ENCODE measurements at places on chromosomes 1 and 21.

DNA sequence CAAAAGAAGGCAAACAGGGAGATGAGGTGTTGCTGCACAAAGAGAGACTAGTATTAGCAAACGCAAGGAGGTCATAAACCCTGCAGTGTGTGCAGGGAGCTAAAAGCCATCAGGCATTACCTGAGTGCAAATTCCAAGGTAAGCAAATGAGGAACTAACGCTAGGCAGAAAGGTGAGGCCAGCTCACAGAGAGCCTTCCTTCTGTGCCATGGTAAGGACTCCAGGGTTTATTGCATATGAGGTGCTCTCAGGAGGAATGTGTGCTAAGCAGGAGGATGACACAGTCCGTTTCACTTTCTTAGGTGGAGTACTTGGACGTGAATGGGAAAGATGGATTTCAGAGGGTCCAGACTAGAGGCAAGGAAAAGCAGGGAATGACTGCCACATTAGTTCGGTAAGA lies 44.6 kb upstream of the MYBPHL start:
- DNase-seq = no peak

DNA sequence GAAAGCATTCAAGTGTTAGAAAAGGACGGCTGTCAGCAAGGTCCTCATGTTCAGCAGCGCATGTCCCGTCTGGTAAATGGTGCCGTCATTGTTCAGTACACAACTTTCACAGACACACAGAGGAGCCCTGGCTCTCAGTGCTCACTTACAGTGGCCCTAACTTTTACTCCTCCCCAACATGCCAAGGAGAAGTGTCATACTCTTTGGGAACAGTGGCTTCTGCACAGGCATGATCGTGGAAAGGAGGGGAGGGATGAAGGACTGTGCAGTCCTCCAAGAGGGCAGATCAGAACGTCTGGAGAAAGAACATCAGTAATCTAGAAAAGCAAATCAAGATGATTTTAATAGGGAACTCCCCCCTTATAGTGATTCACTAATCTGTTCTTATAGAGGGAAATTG lies 3.8 kb upstream of the GRHL3 start:
- DNase-seq = no peak

DNA sequence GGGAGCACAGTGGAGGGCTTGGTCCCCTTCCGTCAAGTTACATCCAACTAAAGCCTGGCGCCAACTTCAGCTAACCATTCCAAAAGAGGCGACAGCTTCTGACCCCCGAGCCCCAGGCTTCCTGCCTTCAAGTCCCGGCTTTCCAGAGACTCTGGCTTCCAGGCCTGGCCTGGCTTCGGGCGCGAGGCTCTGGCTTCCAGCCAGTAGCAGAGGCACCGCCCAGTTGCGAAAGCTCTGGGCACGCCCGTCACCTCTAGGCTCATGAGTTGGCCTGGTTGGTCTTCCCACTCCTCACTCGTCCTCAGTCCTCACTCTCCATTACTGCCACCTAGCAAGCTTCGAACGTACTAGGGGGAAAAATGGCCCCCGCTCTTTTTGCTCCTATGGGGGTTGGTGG lies 30.0 kb upstream of the C1orf185 start:
- no peak for DNase-seq

DNA sequence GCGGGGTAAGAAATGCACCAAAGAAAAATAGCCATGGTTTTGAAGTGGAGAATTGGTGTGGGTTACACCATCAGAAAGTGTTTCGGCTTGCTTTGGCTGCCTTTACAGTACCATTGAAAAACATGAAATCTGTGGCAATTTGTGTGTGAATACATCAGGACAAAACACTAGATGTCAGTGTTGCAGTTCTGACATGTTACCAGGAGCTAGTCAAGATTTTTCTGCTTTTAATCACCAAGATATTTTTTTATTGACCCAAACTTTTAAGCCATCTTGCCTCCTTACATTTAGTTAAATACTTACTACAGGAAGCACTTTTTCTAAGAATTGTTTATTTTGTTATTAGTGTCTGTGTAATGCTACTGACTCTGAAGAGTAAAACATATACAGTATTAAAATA lies 14.3 kb downstream of the RRP15 start:
- no peak for DNase-seq

- no peak for DNase-seq
Measured at GRCh38 chr1:18060366-18060765, 47.2 kb upstream of the IGSF21 start.

GRCh38 chr1:221884821-221885220 lies 142.9 kb upstream of the DUSP10 start:
- no peak for DNase-seq

DNA sequence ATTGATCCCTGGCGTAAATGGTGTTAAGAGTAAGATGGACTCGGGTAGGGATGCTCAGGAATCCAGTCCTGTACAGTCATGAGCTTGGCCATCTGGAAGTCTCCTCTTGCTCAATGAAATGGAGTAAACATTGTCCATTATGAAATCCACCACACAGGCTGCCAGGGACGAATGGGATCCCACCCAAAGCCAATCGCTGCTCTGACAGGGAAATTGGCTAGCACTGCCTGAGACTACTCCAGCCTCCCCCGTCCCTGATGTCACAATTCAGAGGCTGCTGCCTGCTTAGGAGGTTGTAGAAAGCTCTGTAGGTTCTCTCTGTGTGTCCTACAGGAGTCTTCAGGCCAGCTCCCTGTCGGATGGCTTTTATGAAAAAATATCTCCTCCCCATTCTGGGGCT lies at the start of gene HSD11B1:
Gene HSD11B1, plus strand, starts transcription at position 263 of the 400 bp plus-strand sequence. Its CDS starts 97 bp downstream, at position 360.
- no peak for DNase-seq

DNA sequence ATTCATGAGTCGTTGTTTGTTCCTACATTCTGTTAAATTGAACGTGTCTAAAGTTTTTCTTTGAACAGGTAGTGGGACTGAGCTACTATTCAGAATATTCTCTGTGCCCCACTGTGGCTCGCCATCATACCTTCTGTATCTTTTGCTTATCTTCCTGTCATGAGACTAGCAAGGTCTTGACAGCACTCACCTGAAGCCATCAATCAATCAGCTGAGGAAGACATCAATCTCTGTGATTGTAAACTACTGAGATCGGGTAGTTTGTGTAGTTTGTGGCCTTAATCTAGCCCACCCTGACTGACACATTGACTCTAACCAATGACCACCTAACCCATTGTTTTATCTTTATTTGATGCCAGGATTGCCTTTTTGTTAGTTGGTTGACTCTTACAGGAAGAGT lies 17.7 kb upstream of the RUNX1 start:
- DNase-seq = no peak

GRCh38 chr1:230423261-230423660 lies 2.9 kb downstream of the PGBD5 start:
- no peak for DNase-seq

DNA sequence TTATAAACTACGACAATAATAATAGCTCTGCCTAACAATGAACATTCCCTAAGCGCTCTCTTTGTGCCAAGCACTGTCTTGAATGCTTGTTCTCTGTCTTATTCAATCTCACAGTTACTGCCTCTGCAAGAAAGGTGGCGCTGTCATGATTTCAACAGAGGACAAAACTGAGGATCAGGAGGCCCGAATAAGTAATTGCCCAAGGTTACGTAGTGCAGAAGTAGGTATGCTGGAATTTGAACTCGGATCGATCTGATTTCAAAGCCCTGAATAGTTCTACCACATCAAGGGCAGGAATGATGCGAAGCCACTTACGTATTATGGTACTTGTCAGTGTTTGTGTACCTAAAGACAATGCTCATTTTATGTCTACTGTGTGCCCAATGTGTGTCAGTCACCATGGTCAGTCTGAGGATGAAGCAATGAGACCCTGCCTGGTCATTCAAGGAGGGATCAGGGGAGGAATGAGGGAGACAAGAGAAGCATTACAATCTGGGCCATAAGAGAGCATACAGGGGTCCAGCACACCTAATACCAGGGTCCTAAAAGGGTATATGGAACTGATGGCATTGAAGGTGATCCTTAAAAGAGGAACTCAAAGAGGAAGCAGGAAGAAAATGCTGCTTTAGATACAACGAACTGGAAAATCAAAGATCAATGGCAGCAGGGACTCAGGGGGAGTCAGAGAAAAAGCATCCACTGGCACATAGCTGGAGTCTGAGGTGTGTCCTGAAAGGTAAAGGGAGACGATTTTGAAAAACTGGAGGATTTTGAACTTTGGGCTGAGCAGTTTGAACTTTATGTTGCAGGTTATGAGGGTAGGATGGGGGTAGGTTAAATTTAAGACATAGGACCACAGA lies 389.2 kb downstream of the PLPP3 start:
- no peak for DNase-seq

GRCh38 chr21:29499734-29500343 lies 201.1 kb downstream of the BACH1 start:
- DNase-seq = no peak

- no peak for DNase-seq
Measured at GRCh38 chr1:245483247-245483646, 328.5 kb downstream of the KIF26B start.

GRCh38 chr1:167453123-167453522 lies 65.2 kb downstream of the CD247 start:
- DNase-seq = no peak

DNA sequence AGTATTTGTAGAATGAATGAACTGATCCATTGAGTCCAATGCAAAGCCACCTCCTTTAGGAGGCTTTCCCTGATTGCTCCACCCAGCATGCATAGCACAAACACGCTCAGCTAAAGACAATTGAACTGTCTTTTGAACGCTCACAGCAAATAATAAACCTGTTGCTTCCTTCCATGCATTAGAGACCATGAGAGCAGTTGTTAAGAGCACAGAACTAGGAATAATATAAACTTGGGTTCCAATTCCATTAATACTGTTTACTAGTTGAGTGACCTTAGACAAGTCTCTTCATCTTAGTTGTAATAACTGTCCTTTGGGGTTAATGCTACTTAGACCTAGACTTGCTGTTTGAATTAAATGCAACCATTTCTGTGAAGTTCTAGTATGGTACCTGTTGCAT lies 5.9 kb upstream of the MEF2D start:
- DNase-seq = no peak

DNA sequence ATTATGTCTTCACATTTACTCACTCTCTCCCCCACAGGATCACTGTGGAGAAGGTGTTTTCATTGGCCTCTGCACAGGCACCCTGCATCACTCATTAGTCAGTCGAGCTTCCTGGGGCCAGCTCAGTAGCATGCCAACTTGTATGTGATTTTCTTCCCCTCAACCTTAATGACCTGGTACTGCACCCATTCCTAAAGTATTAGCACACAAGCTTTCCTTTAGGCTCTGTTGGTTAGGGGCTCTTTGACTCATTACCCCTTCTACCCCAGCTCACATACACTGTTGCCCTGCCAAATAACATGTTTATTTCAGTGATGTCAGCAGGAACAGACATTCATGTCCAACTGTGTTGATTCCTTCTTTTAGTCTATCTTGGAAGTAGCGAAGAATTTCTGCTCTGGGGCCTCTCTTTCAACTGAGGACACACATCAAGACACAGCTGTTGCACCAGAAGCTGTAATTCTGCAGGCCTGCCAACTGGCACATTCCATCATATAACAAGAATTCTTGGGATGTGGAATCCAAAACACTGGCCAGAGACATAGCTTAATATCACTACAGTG lies 603.5 kb upstream of the ADAMTS5 start:
- DNase-seq = no peak

DNA sequence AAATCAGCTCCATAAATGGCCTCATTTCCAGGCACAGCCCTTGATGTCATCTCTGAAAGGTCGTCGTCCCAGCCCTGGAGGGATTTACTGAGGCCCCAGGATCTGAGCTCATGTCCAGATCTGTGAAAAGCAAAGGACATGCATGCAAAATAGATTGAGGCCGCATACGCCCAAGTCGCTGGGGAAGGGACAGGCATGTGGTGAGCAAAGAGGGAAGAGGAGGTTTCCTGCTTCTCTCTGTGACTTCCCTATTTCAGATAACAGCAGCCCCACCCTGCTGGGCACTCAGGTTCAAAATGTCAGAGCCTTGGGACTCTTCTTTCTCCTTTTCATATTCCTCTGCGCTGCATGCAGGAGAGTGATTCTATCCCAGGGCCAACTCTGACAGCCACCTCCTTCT lies 197.2 kb downstream of the ADSS2 start:
- no peak for DNase-seq

DNA sequence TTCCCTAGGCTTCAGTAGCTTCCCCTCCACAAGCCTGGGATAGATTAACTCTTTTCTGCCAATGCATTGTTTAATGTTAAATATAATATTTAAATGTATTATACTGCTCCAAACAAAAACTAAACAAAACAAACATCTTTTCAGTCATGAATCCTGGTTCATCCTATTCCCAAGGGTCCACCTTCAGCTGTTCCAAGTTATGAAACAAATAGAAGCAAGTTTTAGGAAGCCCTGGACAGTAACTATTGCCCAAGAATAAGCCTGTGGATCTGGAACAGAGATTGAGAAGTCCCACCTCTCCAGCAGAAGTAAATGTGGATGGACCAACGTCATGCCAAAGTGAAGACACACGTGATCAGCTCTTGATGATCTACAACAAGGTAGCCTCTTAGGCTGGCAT lies 408.1 kb downstream of the SETD4 start:
- no peak for DNase-seq

DNA sequence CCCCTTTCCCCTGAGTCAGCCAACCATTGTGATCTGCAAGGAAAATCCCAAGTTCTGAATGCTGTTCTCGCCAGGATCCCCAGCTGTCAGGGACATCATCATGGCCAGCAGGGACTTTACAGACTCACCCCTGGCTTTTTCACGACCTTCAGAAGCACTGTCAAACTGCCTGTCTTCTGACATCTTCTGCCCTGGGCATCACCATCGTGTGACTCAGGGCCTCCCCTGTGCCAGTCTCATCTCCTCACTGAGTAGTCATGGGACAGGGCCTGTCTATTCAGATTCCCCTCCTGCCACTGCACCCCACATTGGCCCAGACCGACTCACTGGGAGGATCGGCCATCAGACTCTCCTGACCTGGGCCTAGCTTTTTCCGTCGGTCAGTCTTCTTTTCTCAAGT lies 72.5 kb upstream of the VAMP3 start:
- no peak for DNase-seq

- no peak for DNase-seq
Measured at GRCh38 chr1:227299688-227300087, 18.6 kb downstream of the CDC42BPA start.

DNA sequence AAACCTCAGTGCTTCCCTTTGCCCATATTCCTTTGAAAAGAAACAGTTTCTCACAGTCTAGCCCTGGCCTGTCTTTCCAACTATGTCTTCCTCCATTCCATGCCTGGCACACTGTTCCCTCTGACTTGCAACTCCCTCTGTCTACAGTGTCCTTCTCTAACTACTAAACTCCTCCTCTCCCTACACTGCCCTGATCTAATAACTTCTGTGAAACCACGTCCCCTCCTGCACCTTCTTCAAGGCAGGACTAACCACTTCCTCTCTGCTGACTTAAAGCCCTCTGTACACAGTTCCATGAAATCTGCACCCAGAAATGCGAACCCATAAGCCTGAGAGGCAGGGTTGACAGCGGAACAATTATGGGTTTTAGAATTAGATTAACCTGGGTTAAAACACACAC lies 62.2 kb upstream of the ATP1B1 start:
- DNase-seq = no peak

GRCh38 chr1:65429806-65430205 lies 9.3 kb downstream of the LEPR start:
- DNase-seq = no peak

DNA sequence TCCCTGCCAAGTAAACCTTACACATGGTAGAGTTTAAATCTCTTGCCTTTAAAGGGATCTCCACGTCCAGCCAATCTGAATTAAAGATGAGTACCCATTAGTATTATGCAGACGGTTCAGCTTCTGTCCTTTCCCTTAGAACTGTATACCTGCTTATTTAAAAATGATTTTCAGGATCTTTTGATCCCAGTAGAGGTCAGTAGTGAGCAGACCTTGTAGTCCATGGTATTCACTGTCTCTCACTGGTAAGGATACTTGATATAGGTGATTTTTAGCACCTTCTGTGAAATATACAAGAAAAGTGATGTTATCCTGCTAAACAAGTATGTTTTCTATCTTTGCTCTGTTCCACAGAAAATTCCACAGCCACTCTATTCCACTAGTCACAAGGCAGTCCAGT lies 1211.6 kb upstream of the ADGRL4 start:
- no peak for DNase-seq

Measured in stimulated activated CD4-positive, alpha-beta T cell treated with anti-CD3 and anti-CD28 coated beads, Interleukin-1b, Interleukin-23, amount 100 ng/mL, for 24 hours (primary cell).